Fibroblast of upper back skin (primary cell): ENCODE measurements at places on chromosomes 1 and 21.
A peak's percentile ranks its signal among the peaks of the same experiment; 100 is the strongest.

DNA sequence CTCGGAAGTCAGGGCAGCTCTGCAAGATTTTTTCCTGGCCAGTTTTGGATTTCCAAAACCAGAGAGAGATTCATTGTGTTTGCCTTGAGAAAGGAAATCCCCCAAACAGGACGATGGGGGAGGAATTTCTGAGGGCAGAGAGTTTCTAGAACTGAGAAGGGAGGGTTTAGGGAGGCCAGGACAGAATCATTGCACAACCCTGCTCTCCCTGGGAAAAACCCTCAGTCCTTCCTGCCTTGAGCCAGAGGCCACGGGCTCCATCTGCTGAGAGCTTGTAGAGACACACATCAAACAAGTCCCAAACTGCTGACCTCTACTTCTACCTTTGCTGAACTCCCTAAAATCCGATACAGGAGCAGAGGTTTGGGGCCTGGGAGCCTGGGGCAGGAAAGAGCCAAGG lies 99.7 kb downstream of the NMNAT2 start:
- DNase-seq, result peak; percentile 88

GRCh38 chr1:48726557-48727215 lies 50.0 kb downstream of the BEND5 start:
- DNase-seq, result no peak

DNA sequence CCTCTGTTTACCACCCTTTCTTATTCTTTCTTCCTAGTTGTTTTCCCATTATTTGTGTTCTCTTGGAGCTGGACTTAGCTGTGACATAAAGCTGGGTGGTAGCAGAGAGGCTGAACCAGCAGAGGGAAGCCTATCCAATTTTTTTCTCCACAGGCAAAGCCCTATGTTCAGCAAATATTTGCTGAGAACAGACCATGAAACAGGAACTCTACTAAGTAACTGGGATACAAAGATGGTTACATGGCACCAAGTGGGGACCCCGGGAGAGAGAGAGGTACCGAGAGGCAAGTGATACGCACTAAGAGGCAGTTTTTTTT lies 6.6 kb downstream of the CFAP141 start:
- DNase-seq, result no peak

GRCh38 chr1:180912211-180912800 lies 391 bp upstream of the KIAA1614 start:
- DNase-seq, result peak; percentile 44

DNA sequence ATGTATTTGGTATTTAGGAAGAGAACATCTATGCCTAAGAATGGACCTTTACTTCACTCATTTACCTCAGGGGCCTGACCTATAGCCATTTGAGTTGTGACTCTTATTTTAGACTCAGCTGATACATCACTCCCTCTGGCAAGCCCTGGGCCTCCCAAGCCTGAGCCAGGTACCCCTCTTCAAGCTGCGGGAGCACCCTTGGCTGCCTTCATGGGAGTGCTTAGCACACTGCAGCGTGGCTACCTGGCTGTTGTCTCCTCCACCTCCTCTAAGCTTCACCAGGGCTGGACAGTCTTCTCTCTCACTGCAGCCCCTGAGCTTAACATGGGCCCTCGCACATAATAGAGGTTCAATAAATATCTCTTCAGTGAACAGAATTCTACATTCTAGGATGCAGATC lies 23.5 kb upstream of the LHX4 start:
- no peak for DNase-seq

- DNase-seq, result no peak
These were observed 6.1 kb downstream of the NPPA start for GRCh38 chr1:11841245-11842153.

GRCh38 chr1:67824766-67825165 lies 8.5 kb downstream of the GNG12 start:
- no peak for DNase-seq

- peak; percentile 46 for DNase-seq
These were observed 53.8 kb downstream of the PLPP3 start for GRCh38 chr1:56525489-56526041.

DNA sequence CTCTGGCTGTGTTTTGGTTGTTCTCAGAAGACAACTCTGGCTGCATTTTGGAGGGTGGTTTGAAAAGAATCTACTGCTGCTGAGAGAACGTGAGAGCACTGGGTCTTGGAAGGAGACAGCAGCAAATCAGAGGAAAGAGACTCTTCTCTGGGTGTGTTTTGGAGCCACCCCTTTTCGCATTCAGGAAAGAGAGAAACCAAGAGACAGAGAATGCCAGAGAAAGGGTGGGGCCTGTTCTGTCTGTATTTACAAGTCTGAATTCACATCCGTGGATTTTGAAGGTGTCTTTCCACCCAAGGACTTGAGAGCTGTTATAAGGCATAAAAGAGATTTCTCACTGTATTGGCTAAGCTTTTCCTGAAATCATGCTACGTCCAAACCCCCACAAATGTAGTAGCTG lies 187.2 kb downstream of the C1orf94 start:
- no peak for DNase-seq

DNA sequence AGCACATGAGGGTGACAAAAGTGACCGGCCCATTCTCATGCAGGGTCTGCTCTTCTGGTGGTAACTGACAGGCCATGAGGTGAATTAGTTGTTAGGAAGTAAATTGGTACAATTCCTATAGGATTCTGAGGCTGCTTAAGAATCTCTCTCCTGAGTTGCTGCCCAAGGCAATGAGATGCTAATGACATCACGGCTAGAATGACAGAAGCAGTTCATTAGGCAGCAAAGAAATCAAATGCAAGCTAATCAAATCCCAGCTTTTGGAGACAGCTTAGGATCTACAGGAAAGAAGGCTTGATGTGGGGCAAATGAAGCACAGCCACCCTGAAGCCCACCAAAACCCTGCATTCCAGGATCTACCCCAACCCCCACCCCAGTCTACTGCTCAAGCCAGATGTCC lies 265.2 kb downstream of the ASTN1 start:
- DNase-seq, result no peak

DNA sequence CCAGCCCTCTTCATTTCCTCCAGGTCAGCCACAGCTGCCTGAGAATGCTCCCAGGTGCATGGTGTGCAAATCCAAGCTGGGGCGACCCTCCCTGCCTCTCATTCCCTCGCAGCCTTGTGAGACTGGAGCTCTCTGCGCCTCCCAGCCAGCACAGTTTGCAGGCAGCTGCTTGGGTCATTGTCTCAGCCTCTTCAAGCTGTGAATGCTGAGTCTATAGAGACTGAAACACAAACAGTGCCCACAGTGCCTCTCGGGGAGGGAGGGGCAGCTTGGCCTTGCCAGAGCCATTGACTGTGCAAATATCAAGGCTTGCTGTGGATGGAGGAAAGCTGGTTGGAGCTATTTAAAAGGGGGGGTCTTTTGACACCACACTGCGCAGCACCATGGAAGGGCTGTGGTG lies 10.6 kb downstream of the PLXNA2 start:
- no peak for DNase-seq

- peak; percentile 61 for DNase-seq
These were observed 199.3 kb downstream of the TTLL7 start for GRCh38 chr1:83799594-83799993.

DNA sequence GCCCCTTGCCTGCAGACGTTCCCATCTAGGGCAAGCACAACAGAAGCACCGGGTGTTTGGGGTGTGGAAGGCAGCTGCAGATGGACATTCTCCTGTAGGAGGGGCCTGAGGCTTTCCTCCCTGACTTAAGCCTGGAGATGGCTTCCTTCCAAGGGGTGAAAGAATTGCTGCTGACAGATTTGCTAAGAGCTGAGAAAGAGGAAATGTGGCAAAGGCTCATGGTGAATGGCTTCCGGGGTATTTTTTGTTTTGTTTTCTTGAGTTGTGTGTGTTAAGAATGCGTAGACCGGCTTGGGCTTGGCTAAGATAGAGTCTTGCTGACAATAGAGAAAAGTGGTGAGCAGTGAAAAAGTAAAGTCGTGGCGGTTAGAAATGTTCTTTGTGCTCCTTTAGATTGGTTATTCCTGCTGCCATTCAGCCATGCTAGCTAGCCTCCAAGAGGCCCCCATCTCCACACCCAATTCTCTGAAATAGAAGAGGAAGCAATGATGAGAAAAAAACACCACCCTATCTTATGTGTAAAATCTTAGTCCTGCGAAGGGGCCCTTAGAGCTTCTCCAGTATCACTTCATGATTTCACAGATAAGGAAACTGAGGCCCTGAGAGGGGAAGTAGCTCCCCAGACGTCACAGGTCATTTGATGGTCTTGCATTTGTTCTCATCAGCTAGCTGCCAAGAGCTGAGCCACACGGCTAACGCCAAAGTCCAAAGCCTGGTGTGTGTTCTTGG lies 36.9 kb downstream of the EIF2D start:
- peak; percentile 85 for DNase-seq

DNA sequence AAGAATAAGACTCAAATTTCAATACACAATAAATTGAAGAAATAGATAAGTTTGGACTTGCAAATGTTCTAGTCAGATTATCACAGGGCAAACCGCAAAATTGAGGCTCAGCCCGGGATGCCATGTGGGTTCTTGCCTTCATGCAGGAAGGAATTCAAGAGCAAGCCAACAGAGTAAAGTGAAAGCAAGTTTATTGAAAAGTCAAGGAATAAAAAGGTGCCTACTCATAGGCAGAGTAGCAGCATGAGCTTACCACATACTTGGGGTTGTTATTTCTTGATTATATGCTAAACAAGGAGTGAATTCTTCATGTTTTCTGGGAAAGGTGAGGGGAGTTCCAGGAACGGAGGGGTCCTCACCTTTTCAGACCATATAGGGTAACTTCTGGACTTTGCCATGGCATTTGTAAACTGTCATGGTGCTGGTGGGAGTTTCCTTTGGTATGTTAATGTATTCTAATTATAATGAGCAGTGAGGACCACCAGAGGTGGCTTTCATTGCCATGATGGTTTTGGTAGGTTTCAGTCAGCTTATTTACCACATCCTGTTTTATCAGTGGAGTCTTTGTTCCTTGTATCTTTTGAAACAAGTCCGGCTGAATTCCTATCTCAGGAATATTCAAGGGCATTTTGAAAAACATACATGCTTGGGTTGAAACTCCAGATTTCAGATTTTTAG lies 2.0 kb upstream of the OR2AK2 start:
- DNase-seq, result no peak

- DNase-seq, result no peak
These were observed 90.2 kb upstream of the RUNX3 start for GRCh38 chr1:25020173-25020845.

DNA sequence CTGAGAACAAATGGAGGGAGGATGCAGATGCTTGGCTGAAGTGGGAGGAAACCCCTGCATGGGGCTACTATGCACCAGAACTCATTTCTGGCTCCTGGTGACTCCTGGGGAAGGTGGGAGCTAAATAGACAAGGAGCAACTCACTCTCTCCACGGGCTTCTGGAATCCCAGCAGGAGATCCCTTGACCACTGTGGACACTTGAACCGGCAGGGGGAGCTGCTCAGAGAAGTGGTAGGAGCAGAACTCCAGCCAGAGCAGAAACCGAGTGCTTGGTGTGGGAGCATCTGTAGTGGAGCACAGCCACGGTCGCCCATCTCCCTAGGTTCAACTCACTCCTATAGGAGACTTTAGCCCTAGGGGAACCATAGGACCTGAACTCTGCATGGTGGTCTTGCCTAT lies 205.6 kb upstream of the GJB5 start:
- no peak for DNase-seq

- no peak for DNase-seq
These were observed 8.3 kb downstream of the NFYC start for GRCh38 chr1:40699787-40700186.

DNA sequence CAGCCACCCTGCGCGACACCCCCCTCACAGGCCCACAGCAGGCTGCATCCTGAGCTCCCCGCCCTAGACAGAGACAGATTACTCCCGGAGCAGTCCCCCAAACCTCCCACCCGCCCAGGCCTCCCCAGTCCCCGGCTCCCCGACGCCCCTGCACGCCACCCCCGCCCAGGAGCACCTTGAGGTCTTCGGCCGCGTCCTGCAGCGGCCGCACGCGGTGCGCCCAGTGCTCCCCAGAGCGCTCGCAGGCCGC lies 731 bp downstream of the TRIM11 start:
- DNase-seq, result no peak

DNA sequence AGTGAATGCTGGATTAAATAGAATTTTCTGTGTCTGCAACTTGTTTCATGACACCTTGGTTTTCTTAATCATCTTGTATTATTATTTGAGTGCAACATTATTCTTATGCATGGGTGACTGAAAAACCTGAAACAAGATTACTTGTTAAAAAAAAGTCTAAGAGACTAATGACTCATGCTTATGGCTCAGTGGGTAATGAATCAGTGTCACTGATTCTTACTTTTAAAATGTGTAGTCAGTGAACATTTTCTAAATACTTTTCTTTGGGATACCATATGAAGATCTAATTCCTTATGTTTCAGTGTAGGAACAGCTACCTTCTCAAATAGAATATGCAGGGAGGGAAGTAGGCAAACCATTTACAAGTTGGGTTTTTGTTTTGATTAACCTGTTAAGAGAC lies 65.5 kb downstream of the PRKAA2 start:
- DNase-seq, result peak; percentile 88

DNA sequence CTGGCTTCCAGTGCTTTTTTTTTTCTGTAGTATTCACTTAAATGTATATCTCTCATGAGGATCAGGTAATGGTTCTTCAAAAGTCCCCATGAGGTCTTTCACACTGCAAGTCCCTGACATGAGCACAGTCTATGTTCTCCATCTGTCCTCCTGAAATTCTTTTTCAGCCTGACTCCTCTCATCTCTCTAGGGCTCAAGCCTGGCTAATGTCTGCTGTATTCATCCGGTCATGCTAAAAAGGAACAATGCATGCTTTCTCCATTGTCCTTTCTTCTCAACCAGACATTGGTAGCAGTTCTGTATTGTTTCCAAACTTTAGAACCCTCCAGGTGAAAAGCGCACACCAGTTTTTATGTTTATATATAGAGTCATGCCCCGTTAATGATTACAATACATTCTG lies 368.3 kb upstream of the OLFM3 start:
- DNase-seq, result no peak

DNA sequence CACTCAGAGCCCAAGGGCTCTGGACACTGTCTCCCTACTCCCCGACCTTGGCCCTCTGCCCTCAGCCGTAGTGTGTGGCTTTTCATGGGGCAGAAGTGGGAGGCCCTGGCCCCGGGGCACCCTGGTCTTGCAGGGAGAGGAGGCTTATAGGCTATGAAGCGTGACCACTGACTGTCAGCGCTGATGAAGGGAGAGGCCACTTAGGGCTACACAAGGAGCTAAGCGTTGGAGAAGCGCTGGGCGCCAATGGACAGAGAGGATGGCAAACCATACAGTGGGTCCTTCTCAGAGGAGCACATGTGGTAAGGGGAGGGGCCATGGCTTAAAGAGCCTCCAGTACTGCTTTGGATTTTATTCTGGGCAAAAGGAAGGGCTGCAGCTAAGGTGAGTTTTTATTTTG lies 7.9 kb downstream of the CRABP2 start:
- DNase-seq, result no peak

DNA sequence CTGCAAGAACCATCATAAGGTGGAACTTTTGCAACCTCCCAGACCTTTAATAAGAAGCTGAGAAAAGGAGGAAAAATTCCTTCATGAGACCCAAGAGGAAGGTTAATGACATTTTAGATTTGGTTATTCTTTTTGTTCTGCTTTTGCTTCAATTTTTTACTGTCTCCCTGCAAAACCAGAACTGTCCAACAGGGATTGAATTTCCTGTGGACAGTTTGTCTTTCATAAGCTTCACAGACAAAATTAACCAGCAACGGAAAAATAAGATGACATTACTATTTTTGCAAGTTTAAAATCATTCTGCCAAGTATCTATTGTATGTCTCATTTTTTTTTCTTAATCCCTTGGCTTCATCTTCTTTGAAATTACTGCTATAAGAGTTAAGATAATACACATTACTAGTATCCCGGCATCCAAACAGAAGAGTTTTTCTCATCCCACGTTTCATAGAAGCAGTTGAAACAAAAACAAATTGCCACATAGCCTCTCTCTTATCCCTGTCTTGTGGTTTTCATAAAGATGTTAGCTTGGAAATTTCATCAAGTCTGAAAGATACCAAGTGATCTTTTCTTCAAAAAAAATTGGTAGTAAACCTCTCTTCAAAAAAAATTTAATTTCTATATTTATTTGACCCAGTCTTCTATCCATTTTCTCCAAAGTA lies 465.3 kb upstream of the PTBP2 start:
- no peak for DNase-seq
